ENCODE measurements at places on chromosomes 6 and 20.

- no peak for DNase-seq
Observed at GRCh38 chr6:14711704-14712379, 534.0 kb upstream of the JARID2 start.

DNA sequence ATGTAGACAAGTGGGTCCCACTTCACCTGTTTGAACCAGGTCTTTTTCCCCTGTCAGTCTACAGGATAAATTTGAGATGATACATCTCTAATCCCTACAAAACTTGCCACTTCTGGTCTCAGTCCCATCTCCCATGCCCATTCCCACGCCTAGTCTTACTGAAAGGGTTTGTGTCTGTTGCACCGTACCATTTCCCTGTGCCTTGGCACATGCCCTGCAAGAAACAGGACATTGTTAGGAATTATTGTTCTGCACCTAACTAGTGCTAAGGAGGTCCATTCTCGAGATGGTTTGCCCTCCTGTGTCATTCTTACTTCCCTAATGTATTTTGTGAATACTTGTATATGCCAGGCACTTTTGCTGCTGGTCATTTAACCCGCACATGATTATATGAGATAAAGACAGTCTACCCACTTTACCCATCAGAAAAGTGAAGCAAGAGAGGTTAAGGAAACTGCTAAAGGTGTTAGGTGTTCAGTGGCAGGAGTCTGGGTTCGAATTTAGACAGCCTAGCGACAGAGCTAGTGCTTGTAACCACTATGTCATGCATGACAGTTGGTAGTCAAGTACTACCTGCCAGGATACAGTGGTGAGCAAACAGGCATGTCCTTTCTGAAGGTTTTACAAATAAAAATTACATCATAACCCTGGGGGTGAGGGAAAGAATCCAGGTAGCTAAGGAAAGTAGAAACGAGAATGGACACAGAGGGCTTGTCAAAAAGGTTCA is 12.7 kb downstream of the FAM217A start:
- DNase-seq = no peak

DNA sequence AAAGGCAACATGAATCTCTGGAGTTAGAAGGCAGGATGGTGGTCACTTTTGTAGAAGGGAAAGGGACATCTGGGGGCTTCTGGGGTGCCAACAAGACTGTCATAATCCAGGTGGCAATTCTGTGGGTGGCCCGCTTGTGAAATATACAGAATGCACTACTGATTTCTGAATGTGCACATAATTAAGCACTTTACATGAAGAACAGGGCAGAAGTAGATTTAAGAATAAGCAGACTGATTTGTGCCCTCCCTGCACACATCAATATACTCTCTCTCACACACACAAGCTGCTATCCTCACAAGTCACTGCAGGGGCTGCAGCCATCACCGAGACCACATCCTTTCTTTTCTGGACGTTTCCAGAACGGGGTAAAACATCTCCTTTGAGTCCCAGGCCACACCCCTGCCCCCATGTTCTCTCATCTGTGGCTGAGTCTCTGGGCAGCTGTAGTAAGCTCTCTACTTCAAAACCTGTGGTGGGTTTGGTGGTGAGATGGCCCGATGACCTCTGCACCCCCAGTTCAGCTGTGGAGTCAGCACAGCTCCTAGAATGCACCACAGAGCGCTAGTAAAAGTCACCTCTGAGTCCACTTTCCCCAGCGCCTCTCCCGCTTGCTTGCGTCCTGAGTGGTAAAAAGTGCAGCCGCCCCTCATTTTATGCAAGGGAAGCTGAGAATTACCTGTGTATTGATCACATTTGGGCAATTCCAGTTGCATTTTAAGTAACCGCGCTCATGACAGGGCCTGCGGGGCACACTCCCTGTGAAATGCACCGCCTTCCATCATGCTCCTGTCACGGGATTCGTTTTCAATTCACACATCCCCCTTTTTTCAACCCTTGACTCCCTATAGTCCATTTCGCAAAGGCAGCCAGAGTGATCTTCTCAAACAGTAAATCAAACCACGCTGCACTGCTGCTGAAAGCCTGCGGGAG is 115.5 kb downstream of the NFATC2 start:
- DNase-seq = no peak

DNA sequence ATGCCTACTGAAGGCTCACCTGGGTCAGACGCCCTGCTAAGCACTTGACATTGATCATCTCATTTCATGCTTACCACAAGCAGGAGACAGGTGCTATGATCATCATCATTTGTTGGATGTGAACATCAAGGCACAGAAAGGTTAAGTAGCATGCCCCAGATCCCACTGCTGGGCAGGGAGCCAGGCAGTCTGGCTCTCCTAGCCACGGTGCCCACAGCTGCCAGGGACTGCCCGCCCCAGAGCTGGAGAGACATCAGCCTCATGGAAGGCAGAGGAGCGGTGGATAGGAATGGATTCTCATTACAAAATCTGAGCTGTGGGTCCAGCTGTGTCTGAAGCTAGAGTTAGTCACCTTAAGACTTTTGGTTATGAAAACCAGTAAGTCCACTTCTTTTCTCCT is 3.6 kb downstream of the SULF2 start:
- no peak for DNase-seq

DNA sequence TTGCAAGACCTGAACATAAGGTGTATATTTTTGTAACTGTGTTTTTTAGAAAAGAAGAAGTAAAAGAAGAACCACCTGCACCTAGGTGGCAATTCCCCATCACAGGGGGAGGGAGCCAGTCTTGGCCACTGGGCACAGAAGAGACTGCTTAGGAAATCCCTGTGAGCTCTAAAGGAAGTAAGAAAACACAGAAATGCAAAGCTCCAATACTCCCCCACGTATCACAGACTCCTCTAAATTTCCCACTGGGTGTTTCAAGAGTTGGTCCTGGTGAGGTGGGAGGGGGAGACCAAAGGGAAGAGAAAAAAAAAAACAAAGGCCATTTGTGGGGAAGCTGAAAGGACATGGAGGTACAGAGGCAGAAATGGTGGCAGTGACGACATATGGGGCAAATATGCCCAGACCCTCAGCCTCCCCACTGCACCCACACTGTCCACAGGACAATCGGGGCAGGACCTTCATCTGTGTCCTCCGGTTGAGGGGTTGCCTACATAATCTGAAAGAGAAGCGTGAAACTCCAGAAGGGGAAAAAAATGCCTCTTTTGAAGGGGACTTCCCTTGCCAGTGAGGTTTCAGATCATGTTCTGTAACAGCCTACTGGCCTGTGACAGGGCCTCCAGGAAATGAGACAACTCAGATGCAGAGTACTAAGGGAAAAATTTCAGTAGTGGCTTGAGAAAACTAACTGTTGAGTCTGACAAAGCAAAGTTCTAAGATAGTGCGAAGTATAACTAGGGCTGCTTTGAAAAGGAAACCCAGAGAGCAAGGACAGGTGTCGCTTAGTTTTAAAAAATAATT is 226.2 kb upstream of the MARCKS start:
- no peak for DNase-seq

DNA sequence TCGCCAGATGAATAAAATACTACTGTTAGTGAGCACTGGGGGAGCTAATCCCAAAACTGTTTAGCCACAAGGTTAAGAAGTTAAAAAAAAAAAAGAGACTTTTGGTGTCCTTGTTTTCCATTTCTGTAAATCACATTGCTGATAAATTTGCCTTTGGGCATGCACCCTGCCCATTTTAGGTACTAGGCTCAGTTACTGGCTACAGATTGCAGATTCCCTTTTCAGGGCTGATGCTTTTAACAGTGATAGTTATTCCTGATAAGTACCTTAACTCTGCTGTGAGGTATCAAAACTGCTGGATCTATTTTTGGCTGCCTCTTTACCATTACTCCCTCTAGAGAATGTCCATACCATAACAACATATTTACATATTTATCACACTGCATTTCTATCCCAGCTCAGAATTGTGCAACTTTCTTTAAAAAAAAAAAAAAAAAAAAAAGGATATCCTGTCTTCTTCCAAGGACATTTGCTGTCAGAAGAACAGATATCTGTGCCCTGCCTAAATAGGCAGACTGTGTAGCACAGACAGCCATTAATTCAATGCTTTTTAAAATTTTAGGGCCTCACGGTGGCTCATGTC is 94.5 kb downstream of the SSR1 start:
- DNase-seq = peak; percentile 11

DNA sequence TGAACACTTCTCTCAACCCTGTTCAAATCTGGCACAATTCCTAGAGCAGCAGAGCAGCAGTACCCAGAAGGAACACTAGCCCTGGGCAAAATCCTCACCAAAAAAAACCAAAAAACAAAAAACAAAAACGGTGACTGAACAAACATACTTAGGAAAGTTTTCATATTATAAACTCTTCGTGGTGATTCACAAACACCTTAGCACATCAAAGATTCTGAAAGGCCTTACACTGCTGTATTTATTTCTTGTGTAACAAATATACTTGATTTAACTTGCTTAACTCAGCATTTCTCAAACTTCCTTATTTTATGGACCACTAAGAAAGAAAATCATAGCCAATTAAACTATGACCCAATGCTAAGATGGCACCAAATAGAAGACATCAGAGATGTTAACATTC is 57.8 kb upstream of the RREB1 start:
- no peak for DNase-seq

- DNase-seq = no peak
Observed at GRCh38 chr6:106882601-106883518, 91.7 kb downstream of the CD24 start.

DNA sequence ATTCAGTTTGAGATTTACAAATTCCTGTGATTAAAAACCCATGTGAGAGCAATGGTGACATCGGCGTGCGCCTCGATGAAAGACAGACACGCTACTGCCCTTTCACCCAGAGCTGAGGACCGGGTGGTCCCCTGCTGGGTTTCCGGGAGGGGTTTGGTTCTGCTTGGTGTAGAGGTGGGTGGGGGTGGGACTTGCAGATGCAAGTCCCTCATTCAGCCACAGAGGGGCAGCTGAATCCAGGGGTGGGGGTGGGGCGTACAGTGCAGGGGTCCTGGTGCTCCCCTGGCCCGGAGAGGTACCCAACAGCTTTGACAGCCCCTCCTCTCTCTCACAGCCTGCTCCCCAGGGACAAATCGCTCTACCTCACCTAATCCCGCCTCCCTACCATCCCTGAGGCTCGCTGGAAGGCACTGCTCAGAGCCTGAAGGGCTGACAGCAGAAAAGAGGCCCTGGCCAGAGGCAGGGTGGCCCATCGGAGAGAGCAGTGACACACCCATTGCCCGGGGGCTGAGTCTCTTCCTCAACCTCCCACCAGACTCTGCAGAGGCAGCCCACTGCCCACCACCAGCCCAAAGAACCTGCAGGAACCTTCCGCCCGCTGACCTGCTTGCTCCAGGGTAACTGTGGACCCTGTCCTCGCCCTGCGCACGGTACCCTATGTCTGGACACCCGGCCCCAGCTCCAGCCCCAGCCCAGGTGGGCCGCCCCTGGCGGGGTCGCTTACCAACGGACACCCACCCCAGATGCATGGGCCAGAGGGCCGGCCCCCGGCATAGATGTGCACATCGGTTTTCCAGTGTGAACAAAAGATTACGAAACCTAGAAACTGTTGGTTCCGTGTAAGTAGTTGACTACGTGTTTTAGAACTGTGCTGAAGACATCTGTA is 118.4 kb downstream of the JPH2 start:
- DNase-seq = peak; percentile 69

- no peak for DNase-seq
Observed at GRCh38 chr6:107819217-107819616, 4.9 kb downstream of the SCML4 start.

DNA sequence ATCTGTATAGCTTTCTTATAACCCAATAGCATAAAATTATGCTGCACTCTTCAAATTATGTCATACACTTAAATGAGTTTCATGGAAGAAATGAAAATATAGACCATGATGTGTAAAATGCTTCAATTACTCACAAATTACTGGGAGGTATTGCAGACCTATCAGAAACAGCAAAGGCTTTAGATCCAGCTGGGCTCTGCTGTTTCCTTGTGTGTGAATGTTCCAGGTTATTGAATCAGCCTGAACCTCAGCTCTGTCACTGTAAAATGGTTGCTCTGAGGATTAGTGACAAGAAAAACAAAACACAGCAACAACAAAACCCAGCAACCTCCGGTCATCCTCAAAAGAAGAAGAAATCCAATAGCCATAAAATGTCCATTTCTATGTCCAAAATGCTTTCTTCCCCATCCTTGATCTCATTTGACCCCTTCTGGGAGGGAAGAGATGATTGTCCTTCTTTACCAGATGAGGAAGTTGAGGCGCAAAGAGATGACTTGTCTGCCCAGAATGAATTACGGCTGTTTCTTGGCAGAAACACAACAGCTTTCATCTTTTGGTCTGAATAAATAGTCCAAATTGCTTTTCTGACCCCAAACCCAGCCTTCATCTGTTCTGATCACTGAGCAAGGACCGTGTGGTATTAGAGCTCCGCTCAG is 42.2 kb upstream of the TGM6 start:
- peak; percentile 19 for DNase-seq

DNA sequence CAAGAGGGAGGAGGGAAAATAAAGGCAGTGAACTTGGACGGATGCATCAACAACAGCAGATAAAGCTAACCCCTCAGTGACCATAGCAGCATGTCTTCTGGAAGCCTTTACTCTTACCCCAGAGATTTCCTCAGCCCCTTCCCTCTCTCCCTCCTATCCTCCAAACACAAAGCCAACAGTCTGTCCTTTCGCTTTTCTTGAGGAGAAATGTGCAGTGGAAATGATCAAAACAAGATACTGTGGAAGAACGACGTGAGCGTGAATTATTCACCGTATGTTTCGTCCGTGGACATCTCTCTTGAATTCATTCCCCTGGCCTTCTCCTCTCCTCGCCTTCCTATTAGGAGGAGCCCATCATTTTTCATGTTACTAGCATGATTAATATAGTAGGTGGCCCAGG is 8.5 kb downstream of the NRN1 start:
- no peak for DNase-seq

DNA sequence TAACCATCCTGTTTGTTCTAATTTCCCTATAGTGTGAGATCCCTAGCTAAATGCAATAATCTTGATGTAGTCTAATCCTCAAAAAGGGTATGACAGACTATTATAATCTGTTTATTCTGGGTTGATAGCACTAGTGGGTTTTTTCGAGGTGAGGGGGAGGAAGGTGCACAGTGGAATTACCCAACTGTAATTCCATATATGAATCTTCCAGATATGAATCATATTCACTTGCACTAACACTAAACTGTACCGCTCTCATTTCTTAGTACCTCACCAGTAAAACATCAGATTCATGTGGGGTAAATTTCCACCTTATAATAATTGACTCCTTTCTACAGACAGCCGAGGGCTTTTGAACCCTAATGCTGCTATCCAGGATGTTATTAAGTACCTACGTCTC is 16.5 kb downstream of the NCOA7 start:
- DNase-seq = no peak

DNA sequence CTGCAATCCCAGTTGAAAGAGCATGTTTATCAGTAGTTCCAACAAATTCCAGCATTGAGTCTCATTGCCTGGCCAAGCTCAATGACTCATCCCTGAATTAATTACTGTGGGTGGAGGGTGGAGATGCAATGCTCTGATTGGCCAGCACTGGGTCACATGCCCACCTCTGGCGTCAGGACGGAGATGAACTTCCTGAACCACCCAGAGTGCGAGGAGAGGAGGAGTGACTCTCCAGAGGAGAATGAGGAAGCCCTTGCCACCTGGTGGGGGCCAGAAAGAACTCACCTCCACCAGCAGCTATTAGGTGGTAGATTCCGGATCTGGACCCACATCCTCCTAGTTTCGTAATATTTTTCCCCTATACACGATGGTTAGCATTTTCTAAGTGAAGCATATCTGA is 283.9 kb downstream of the TBC1D7 start:
- no peak for DNase-seq

- DNase-seq = no peak
Observed at GRCh38 chr6:33778444-33779121, 10.3 kb downstream of the LEMD2 start.
